ENCODE measurements at places on chromosomes 4 and X.
A peak's percentile ranks its signal among the peaks of the same experiment; 100 is the strongest.

GRCh38 chr4:142262956-142263355 lies 583.1 kb downstream of the INPP4B start:
- DNase-seq = no peak

GRCh38 chr4:5865896-5866599 lies 26.8 kb downstream of the CRMP1 start:
- no peak for DNase-seq

DNA sequence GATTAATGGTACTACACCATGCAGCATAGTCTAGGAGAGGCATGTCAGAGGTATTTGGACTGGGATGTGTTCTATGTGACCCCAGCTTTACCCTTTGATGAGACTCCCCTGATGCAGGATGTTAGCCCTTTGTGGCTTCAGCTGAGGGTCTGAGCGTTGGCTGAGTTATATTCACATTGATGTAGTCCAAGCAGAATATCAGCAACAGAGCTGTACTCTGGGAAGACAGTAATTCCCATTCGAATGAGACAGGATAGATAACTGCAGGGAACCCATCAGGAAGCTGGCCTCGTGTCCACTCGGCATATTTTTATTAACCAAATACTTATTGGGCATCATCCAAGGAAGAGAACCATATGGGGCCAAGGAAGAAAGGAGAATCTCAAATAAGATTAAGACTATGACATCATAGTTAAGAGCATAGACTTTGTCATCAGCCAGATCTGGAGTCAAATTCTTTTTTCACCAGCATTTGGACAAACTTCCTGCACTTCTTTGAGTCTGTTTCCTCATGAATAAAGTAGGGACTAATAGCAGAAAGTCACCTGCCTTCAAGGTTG lies 198.1 kb downstream of the SOWAHB start:
- DNase-seq = no peak

- DNase-seq = no peak
These were observed 169.4 kb downstream of the RNF150 start for GRCh38 chr4:140963883-140964282.

DNA sequence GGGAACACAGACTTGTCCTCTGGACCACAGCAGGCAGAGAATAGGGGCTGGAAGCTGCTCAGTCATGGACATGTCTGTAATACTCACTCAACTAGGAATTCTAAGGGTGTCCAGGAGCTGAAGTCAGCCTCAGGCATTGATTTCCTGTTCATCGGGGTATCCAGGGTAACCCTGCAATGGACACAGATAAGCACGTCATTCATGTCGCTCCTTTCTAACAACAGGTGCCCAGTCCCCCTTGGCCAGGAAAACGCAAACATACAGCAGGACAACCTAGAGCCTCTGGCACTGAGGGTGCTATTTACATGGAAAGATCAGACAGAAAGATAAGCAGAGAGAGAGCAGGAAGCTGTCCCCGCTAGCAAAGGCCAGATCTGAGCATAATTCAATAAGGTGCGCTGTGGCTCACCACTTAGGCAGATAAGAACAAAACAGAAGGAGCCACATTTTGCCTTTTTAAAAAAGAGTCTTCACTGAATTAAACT lies 21.3 kb downstream of the QDPR start:
- DNase-seq = no peak

DNA sequence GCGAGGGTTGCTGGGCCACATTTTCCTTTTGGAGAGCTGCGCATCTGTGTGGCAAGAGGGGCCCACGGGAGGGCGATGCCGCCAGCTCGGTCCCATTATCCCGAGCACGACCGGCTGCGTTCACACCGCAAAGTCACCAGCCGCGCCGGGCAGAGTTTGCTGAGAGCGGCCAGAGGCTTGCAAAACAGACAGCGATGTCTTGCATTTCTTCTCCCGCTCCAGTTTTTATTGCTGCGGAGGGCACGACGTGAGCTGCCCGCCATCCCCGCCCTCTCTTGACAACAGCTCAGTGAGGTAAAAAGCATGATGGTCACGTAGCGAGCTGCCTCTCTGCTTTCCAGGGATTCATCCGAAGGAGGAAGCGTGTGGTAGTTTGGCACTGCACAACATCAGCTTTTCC lies 102.1 kb upstream of the TENM3 start:
- no peak for DNase-seq

- DNase-seq = no peak
These were observed 10.8 kb upstream of the HHIP start for GRCh38 chr4:144634978-144635747.

DNA sequence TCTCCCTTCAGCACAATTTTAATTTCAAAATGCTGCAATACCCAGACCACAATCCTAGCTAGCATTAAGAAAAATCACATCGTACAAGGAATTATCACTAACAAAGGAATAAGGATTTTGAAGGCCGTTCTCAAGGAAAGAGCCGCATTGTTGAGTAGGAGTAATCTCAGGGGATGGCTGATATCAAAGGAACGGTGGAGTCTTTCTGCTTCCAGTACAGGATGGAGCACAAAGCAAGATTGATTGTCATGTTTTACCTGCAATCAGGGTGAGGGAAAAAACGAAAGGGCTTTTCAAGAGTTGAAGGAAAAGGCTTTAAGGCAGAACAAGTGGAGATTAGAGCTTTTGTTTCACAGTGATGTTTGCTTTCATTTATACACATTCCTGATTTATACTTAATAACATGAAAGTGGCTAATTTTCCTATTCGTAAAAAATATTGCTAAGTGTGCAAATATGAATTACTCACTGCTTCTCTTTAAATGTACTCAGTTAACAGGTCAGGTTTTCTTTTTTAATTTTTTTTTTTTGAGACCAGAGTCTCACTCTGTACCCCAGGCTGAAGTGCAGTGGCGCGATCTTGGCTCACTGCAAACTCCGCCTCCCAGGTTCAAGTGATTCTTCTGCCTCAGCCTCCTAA lies 207.0 kb downstream of the TRIML1 start:
- DNase-seq = no peak

- DNase-seq = no peak
These were observed 462.8 kb downstream of the PCDH18 start for GRCh38 chr4:137069473-137069872.

- no peak for DNase-seq
These were observed 1.5 kb downstream of the ZNF718 start for GRCh38 chr4:125833-126232.

- DNase-seq = no peak
These were observed 193.3 kb downstream of the ZC4H2 start for GRCh38 chrX:64782923-64783322.

GRCh38 chrX:129798888-129799287 lies 19.1 kb downstream of the SASH3 start:
- DNase-seq = no peak

GRCh38 chr4:38759113-38759789 lies 23.5 kb downstream of the TLR10 start:
- peak; percentile 18 for DNase-seq

DNA sequence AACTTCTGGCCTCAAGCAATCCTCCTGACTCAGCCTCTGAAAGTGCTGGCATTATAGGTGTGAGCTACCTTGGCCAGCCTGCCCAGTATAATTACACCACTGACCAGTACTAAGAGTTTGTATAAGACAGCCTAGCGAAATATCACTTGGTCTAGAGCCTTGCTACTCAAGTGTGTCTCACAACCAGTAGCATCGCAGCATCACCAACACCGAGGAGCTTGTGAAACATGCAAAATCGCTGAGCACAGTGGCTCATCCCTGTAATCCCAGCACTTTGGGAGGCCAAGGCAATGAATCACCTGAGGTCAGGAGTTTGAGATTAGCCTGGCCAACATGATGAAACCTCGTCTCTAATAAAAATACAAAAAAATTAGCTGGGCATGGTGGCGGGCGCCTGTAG lies 102.0 kb upstream of the GATB start:
- DNase-seq = no peak

DNA sequence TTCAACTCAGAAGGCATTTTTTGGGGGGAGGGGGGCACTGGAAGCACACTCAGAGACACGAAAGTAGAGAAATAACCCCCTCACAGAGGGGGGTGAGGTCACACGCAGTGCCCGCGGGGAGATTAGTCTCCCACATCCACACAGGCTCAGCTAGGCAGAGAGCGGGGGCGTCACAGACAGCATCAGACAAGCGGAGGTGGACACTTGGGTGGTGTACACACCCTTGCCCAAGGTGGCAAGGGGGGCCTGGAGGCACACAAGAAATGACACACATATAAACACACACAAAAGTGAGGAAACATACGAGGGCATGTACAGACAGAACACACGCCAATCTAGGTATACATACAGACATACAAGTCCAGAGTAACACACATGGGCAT lies 637 bp upstream of the SYN1 start:
- peak; percentile 52 for DNase-seq

DNA sequence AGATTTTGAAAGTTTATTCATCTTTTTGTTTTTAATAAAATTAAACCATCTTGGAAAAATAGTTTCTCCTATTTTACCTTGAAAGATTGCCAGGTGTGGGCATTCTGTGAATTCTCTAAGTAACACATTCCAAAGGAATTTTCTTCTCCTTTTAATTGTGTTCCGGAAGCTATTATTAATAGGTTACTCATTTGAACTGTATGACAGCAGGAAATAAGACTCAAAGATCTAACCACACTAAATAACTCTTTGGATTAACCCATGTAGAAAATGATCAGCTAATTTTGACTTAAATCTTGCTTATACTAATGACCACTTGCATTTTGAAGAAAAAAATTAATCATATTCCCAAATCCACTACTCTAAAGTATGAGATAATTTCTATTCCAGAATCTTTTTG lies 17.6 kb upstream of the CCNI start:
- no peak for DNase-seq

- DNase-seq = no peak
These were observed 256.8 kb upstream of the STS start for GRCh38 chrX:6890544-6891261.

DNA sequence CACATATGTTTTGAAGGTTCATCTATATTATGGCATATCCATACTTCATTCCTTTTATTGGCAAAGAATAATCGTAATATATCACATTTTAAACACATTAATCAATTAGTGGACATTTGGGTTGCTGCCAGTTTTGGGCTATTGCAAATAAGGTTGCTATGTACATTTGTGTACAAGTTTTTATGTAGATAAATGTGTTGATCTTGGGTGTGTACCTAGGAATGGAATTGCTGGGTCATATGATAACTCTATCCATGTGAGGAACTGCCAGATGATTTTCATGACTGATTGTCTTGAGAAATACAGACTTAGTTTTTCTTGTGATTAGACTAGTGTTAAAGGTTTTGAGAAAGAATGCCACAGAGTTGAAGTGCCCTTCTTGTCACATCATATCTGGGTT lies 99.2 kb upstream of the RAB40AL start:
- no peak for DNase-seq

GRCh38 chr4:1778642-1779392 lies 14.3 kb upstream of the FGFR3 start:
- DNase-seq = no peak

GRCh38 chr4:8689741-8690140 lies 97.2 kb downstream of the CPZ start:
- no peak for DNase-seq

- DNase-seq = no peak
These were observed 95.1 kb downstream of the AFAP1 start for GRCh38 chr4:7844594-7844991.

DNA sequence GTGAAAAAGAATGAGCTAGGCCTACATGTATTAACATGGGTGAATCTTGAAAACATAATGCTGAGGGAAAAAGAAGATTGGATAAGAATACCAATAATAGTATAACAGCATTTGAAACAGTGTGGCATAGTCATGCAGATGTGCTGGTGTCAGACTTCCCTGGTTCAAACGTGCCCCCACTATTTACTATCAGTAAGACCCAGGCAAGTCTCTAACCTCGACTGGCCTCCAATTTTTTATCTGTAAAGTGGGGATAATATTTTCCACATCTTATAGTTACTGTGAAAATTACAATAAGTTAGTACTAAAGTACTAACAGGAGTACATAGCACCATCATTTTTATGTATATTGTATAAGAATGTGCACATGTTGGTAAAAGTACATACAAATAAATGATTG lies 17.0 kb upstream of the SLAIN2 start:
- DNase-seq = no peak

DNA sequence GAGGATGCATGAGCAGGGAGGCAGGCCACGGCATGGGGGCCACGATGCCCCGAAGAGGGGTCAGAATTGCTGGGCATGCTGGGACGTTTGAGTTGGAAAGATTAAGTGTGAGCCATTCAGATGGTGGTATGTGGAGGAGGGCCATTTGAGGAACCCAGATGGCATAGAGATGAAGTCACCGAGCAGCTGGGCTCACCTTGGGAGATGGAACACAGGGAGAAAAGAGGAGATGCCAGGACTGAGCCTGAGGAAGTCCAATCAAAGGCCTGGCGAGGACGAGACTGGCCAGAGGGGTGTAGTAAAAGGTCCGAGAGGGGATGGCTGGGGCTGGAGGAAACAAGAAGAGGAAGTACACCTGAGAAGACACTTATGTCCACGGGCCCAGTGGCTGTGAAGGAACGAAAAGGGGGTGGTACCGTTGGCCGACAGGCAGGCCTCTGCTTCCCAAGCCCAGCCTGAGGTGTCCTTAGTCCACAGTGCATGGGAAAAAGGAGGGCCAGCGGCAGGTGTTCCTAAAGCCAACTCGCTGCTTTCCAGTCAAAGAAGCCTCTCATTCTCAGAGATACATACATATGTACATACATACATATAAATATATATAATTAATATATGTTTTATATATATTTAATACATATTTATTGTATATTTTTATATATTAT lies 54.6 kb upstream of the CLCN4 start:
- DNase-seq = no peak

- DNase-seq = no peak
These were observed 79.4 kb downstream of the JADE3 start for GRCh38 chrX:46991664-46992063.

DNA sequence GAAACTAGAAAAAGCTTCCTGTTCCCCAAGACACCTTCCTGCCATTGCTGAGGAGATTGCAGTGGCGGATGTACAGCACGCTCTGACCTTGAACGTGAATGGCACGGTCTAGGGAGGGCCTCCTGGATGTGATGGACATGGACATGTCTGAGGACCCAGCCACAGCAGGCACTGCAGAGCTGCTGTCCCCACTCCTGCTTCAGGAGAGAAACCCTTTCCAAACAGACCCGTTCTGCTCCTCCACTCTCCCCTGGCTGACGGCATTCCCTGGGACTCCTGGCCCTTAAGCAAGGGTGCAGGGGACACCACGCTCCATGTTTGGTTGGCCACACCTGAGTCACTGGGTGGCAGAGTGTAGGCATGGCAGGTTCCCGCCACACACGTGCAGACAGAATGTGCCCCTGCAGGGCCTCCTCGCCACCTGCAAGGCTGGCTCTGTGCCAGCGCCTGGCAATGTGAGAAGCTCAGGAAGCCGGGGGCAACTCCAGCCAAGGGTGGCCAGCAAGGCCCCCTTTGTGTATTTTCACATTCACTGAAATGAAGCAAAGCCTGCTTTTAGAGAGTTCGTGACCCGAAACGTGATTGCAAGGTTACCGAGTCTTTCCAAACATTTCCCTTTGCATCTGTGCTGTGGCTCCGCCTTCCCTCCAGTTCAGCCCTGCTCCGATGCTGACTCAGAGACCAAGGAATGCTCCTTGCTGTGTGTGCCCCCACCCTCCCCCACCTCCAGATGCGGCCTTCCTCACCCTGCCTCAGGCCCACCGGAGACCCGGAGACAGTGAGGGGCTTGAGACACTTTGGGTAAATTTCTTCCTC lies 46.1 kb downstream of the HTRA3 start:
- DNase-seq = no peak

- DNase-seq = no peak
These were observed 9.5 kb upstream of the TLR8 start for GRCh38 chrX:12896935-12897334.

All from NCI-H2227 treated with DMSO at 0.1 percent for 48 hours (cell line).